ENCODE measurements at places on chromosomes 2 and 18.

GRCh38 chr2:74676331-74676730, 22.3 kb downstream of the SEMA4F start:
- DNase-seq = no peak

GRCh38 chr2:78561876-78562275, 463.6 kb upstream of the REG3G start:
- DNase-seq = no peak

DNA sequence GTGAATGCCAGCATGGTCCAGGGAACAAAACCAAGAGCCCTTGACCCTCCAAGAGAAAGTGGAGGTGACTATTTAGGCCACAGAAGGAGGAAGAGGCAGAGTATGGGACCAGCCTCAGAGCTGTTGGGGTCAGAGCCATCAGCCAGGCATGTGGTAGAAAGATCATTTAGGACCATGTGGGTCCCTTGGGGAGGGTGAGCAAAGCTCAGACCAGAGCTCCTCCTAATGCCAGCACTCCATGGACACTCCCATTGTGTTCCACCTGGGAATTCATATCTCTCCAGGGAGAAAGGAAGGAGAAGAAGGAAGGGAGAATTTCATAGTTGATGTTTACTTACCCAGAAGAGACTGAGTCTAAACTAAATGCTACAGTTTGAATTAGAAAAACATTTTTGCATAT, 73.2 kb downstream of the CYBRD1 start:
- DNase-seq = no peak

GRCh38 chr2:152449578-152449977, 114.6 kb downstream of the FMNL2 start:
- no peak for DNase-seq

DNA sequence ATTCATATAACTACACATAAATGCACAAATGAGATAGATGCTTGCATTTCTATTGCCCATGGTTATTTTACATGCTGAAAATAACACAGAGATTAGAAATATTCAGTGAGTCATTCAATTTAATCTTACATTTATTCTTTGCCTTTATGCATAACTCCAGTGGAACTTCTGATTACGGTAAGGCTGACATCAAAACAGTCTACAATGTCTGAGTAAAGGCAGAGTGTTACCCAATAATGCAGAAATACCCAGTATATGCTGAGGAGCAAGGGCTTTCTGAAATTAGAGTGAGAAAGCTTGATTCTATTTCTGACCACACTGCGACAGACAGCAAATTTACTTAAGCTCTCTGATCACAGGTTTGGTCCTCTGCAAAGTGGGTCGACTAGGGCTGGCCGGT, 9.2 kb downstream of the NMI start:
- DNase-seq = no peak

GRCh38 chr2:96138179-96139145, at the start of gene ASTL:
Gene ASTL, minus strand, starts transcription at chr2:96138502. Its CDS starts 66 bp downstream, at chr2:96138436.
- no peak for DNase-seq

GRCh38 chr2:156553714-156554442, 117.7 kb downstream of the GPD2 start:
- no peak for DNase-seq

DNA sequence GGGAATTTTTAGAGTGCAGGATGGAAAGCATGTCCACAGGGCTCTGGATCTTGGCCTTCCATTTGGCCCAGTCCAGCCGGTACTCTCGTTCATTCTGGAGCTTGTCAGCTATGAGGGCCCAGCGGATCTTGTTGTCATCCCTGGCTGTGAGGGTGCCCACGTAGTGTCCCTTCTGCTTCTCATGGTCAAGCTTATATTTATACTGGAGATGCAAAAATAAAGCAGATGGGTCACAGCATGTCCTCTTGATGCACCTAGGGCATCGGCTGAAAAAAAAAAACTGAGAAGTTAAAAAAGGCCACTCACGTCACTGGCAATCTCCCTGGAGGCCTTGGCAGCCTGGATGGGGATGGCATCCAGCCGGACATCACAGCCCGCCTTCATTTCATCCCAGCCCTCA, 160.5 kb downstream of the RIF1 start:
- DNase-seq = no peak

DNA sequence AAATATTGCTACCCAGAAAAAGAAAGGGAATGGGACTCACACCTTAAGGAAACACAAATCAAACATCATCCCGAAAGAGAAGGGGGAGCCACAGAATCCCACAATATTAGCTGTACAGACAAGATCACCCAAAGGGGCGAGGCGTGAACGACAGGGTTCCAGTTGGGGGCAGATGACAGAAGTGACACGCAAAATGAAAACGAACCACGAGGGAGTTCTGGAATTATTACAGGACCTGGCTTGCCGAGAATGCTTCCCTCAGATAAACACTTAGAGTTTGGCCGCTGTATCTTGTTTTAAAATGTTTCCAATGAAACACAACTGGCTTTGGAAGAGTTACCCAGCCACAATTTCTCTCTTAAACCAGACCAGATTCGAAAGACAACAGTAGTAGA, 60.4 kb downstream of the C2orf76 start:
- DNase-seq = no peak

GRCh38 chr2:144147356-144147755, 372.6 kb downstream of the ZEB2 start:
- no peak for DNase-seq

- DNase-seq = no peak
These were observed 26.7 kb downstream of the POLI start for GRCh38 chr18:54296062-54296461.

GRCh38 chr2:204060841-204061240, 124.3 kb downstream of the ICOS start:
- no peak for DNase-seq

- DNase-seq = no peak
These were observed 107.8 kb downstream of the MGAT5 start for GRCh38 chr2:134361648-134362047.

DNA sequence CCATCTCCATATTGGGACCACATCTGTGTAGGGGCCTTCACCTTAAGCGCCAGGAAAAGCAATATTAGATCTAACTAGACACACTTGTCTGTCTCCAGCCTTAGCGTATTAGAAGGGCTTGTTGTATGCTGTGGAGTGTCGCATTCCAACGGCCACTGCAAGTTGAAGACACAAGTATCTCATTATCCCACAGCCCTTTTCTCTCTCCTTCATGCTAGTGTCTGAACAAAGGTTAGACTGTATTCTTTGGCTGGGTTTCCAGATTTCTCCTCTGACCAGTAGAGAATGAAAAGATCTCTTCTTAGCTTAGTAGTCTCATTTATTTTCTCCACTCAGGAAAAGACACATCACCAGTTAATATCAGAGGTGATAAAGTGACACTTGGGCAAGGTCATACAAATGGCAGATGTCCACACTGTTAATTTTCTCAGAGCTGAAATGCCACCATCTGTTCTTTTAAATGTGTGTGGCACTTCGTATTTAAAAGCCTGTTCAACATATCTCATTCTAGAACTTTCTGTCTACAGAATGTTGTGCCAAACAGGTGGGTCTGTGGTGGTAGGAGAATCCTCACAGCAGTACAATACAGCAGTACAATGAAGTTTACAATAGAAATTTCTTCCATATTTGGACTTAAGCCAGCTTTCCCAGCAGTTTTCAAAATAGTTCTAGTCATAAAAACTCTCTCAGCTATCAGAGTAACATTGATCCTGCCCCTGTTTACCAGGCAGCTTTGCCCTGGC, 94.0 kb upstream of the ITGA6 start:
- no peak for DNase-seq

- DNase-seq = no peak
These were observed at the start of gene HOXD12 for GRCh38 chr2:176099728-176100546. Gene HOXD12, plus strand, starts transcription at chr2:176099795. Its CDS starts 7 bp downstream, at chr2:176099802.

- DNase-seq = no peak
These were observed 231.3 kb upstream of the TANK start for GRCh38 chr2:160928854-160929301.

GRCh38 chr18:44066541-44066940, 614.1 kb upstream of the SETBP1 start:
- no peak for DNase-seq

DNA sequence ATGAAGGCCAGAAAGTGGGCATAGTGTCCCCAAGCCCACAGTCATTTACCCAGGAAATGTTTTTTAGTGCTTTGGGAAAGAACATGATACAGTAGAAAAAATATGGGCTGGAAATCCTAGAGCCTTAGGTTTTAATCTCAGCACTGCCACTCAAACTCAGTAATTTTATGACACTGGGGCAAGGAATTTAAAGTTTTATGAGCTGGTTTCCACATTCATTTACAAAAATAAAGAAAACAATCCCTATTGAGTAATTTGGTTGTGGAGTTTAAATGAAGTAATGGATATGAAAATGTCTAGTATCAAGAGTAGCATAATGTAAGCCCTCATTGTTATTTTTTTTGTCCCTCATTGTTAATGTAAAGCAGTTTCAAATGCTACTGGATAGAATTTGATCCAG, 51.5 kb upstream of the FRZB start:
- DNase-seq = no peak

DNA sequence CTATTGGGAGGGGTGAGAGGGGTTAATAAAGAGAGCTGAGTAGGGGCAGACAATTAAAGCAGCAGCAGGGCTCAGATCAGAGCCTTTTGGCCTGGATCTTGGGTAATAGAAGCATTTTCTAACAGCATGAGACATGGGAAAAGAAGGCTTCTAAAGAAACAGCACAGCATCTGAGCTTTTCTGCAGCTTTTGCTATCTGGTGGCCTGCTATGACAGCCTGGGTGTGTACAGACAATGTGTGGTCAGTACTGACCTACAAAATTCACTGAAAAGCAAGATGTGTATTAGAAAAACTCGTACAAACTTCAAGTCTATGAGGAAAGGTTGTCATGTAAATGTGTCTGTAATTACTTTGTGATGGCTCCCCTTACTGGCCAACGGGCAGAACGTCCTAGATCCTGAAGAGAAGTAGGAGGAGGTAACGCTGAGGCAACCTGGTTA, 95.6 kb downstream of the GALNT3 start:
- DNase-seq = no peak

GRCh38 chr18:5707586-5707985, 163.8 kb upstream of the EPB41L3 start:
- DNase-seq = no peak

DNA sequence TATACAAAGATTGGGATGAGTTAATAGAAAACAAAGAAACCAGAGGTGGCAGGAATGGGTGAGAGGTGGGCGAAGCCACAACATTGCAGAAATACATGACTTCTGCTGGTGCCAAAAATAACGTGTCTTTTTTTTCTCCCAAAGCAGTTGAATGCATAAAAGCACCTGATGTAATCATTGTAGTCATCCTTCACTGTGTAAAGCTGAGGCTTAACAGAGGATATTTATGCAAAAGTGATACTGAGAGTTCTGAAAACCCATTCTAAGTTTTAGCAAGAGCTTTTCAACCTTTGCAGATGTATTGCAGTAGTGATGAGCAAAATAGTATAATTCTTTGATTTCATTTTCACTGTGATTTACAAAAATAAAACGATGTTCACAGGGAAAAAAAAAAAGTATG, 173.0 kb downstream of the PTGR3 start:
- DNase-seq = no peak

GRCh38 chr2:176814740-176815367, 397.7 kb upstream of the HNRNPA3 start:
- DNase-seq = no peak

DNA sequence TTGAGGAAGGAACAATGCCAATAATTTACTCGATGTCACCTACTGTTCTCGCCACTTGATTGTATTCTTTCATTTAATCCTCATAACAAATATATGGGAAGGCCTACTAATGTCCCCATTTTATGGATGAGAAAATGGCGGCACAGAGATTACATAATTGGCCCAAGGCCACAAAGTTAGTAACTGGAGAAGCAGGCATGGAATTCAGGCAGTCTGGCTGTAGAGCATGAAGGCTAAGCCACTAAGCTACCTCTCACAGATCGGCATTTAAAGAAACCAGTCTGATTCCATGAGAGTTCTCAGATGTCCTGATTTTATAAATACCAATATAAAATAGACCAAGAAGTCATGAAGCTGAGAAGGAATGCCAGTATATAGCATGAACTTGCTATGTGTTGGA, 121.8 kb upstream of the EPAS1 start:
- no peak for DNase-seq

DNA sequence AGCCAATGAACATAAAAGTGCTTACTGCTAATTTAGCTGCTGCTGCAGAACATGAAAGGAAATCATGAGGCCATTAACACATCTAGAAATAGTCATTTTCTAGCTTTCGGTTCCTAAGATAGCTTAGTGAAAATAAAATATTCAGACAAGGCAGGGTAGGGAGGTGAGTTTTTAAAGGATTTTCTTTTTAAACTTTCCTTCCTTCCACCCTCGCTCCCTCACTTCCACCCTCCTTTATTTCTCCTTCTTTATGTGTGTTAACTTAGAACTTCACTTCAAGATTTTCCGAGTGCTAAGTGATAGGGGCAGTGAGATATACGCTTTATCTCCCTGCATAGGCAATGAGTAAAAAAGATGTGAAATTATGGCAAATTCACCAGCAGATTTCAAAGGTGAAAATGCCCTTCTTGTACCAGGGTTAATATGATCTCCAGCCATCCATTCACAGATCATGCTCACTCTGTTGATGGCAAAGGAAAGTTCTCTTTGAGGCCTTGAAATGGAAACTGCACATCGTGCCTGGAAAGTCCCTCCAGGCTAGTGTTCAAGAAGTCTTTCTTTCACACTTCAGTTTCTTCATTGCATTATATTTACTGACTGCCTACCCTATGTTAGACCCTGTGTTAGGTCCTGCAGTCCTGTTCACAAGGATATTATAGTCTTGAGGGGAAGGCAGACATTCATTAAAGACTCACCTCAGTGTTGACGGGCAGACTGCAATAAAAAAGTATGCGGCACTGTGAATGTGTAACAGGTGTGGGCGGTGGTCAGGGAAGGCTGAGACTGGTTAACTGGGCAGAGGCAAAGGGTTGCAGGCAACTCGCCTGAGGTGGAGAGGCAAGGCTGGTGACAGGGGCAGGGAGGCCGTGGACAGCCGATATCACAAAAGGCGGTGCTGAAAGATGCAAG, 200.8 kb downstream of the PLCL1 start:
- DNase-seq = no peak

- DNase-seq = no peak
These were observed 74.1 kb downstream of the ATP8B1 start for GRCh38 chr18:57728941-57729511.

GRCh38 chr2:200778038-200778437, 33.7 kb upstream of the BZW1 start:
- no peak for DNase-seq

GRCh38 chr2:9693196-9693491, 62.3 kb upstream of the YWHAQ start:
- DNase-seq = no peak

DNA sequence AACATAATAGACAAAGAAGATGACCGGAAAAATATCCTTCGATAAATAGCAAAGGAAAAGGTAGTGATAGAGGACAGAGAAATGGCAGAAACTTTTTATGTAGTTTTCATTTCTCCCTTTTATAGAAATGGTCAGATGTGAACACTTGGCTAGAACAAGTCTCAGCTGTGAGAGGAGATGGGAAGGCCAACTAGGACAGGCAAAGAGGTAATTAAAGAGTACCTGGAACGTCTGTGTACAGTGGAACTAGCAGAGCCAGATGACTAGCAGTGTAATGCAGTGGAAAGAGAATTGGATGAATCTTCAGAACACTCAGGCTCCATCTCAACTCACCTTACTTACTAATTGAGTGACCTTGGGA, 69.2 kb downstream of the NABP1 start:
- no peak for DNase-seq

GRCh38 chr2:123518367-123518766, 506.7 kb upstream of the CNTNAP5 start:
- no peak for DNase-seq

- no peak for DNase-seq
These were observed 300.1 kb upstream of the RND3 start for GRCh38 chr2:150787353-150788093.

- no peak for DNase-seq
These were observed 62.1 kb downstream of the LBH start for GRCh38 chr2:30293303-30293921.

Measured in stimulated activated CD4-positive, alpha-beta T cell treated with anti-CD3 and anti-CD28 coated beads, Interleukin-2, amount 100 ng/mL, for 48 hours (primary cell).